NCI-H226 (cell line): ENCODE measurements at places on chromosomes 6 and 20.
A peak's percentile ranks its signal among the peaks of the same experiment; 100 is the strongest.

DNA sequence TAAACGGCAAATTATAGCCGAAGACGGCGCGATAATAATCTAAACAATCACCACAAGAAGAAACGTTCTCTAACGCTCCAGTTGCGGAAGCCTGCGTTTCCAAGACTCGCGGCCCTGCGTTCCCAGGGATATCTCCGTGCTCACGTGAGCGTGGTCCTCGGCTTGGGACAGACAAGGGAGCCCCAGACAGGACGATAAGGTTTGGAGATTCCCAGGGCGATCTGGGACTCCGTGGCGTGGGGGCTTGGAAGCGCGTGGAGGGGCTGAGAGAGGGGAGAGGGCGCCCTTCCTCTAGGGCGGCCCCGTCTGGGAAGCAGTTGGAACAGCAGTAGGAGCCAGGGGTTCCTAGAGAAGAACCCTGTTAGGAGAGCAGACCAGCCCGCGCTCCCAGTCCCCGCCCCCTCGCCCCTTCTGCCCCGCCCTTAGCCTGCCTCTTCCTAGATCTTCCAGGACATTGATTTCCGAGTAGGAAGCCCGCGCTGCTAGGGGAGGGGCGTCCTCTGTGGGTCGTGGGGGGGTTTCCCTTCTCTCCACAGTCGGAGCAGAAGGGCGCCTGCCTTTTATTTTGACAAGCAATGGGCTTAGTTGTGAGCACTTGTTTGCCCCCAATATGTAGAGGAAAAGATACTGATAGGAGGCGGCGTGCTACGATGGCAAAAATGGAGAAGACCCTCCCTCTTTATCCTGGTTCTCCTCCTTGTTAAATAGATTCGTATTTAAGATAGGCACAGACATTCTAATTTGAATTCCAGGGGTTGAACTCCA lies 10.6 kb downstream of the NRN1 start:
- peak; percentile 28 for DNase-seq

- no peak for DNase-seq
Observed at GRCh38 chr6:155483858-155484257, 28.2 kb upstream of the NOX3 start.

DNA sequence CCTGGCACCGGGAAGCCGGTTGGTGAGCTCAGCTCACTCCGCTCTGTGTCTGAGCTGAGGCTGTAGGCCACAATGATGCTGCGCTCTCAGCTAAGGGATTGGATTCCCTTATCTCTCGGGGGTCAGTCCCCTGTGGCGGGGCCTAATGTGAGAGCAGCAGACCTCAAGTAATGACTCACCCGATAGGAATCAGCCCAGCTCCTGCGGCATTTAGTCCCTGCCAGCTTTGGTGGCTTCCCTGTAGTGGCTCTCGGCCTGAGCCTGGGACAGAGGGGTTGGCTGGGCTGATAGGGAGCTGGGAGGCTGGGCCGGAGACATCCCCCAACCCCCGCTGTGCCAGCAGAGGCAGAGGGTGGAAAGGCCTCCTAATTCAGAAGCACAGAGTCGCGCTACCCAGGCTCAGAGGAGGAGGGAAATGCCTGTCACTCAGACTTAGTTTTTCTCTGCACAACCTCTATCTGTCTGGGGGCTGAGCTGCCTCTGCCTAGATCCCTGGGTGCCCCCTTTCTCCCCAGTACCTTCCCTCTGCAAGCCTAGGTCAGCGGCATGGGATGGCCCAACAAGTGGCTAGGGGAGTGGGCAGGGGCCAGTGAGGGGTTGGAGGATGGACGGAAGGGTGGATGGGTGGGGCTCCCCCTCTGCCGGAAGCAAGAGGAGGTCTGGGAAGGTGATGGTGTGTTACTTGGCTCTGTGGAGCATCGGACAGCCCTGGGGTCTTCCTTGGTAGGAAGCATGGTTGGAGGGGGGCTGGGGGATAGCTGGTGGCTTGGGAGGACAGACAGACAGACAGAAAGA lies 92.2 kb downstream of the CDH22 start:
- DNase-seq: no peak

DNA sequence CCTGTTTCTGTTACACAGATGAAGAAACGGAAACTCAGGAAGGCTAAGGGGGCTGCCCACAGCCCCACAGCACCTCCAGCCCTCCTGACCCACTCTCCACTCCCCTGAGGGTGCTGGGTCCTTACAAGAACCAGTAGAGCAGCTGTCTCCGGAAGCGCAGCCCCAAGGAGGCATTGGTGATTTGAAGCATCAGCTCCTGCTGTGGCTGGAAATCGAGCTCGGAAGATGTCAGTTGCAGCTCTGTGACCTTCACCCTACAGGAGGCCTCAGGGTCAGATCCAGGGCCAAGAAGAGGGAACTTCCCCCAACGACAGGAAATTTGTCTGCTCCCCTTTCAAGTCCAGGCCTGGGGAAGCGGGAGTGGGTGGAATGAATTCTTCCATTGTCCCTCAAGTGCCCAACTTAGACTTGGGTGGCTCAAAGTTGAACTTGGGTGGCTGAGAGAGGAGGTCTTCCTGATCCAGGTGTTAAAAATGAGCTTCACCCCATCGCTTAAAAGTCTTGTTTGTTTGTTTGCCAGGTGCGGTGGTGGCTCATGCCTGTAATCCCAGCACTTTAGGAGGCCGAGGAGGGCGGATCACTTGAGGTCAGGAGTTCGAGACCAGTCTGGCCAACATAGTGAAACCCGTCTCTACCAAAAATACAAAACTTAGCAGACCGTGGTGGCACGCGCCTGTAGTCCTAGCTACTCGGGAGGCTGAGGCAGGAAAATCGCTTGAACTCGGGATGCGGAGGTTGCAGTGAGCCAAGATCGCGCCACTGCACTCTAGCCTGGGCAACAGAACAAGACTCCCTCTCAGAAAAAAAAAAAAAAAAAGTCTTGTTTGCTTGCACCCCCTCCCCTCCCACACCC lies 1.9 kb downstream of the PLTP start:
- DNase-seq: no peak

DNA sequence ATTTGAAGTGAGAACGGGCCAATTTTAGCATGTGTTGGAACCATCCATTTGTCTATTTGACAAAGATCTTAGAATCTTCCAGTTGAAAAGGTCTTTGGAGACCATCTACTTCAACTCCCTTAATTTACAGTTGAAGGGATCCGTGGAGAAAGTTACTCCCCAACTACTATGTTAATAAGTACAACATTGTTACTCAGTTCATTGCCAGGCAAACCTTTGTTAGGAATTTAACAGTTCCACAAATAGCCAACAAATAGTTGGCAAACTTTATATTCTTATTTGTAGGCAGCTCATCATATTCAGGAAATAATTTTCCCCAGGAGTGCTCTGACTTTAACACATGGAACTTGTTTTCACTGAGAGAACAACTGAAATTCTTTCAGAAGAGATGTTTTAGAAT lies 81.0 kb upstream of the FLRT3 start:
- no peak for DNase-seq

DNA sequence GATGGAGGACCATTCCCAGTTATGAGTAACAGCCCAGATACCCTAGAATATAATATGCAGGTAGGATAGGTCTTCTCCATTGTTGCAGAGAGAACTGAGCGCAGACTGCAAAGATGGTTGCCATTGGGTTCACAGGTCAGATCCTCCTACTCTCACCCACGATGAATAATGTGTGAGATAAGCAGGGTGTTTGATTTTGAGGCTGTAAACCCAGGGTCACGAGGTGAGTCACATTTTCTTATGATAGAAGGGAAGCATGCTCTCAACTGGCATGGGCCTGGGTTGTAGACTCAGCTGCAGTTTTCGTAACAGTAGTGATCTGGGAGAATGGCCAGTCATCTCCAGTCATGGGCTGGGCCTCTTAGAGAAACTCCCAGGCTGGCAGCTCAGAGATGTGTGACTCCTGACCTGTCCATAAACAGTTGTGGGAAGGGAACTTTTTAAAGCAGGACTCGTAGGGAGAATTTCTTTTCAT lies 74.2 kb downstream of the CD164 start:
- DNase-seq: peak; percentile 96

- no peak for DNase-seq
Observed at GRCh38 chr6:650098-650497, 6.8 kb downstream of the HUS1B start.

GRCh38 chr6:53494076-53494475 lies 50.8 kb downstream of the GCLC start:
- no peak for DNase-seq

- DNase-seq: peak; percentile 56
Observed at GRCh38 chr6:12751694-12752325, 35.2 kb downstream of the PHACTR1 start.

DNA sequence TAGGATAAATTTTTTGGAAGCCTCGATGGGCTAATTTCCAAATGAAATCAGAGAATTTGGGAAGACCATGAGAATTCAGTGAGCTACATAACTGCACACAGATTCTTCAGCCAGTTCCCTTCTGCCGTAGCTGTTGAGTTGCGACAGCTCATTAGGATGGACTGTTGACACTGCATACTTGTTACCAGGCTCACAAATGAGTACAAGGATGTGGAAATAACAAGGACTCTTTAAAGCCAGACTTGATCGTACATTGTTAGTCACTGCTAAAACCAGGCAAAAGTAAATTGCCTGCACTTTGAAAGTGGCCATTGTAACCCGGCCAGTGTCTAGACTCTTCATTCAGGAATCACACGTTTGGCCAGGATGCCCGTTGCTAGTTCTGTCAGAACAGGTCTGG lies 37.0 kb downstream of the NDUFAF5 start:
- DNase-seq: no peak

DNA sequence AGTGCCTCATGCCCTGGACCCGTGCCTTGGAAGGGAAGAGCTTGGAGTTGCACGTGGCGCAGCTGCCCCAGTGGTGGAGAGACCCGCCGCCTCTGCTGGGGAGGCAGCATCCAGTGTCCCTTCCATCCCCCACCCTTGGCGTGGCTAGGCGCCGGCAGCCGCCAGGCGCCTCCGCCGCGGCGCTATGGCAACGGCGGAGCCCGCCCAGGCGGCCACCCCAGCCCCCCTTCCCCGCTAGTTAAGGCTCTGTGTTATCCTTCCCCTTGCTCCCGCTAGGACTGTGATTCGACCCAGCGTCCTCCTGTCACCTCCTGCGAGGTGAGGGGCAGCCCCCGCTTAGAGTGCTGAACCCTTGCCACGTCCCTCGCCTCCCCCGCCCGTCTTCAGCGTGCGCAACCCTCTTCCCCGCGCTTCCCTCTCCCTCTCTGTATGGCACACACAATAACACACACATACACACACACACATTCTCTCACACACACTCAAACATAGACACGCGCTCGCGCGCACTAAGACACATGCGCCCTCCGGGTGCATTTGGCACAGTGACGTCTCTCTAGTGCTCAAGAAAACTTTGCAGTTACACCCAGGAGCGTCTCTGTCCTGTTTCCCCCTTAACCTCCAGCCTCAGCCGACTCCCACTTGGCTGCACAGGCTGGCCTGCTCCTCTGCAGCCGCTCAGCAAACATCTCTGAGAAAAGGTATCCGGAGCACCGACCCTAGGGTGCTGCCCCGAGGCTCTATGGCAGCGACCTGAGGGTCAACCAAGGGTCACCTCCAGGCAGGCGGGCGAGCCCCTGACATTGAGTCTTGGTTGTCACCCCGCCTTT lies 8.5 kb downstream of the GRIK2 start:
- no peak for DNase-seq

GRCh38 chr6:93794166-93794565 lies 374.8 kb upstream of the EPHA7 start:
- no peak for DNase-seq

DNA sequence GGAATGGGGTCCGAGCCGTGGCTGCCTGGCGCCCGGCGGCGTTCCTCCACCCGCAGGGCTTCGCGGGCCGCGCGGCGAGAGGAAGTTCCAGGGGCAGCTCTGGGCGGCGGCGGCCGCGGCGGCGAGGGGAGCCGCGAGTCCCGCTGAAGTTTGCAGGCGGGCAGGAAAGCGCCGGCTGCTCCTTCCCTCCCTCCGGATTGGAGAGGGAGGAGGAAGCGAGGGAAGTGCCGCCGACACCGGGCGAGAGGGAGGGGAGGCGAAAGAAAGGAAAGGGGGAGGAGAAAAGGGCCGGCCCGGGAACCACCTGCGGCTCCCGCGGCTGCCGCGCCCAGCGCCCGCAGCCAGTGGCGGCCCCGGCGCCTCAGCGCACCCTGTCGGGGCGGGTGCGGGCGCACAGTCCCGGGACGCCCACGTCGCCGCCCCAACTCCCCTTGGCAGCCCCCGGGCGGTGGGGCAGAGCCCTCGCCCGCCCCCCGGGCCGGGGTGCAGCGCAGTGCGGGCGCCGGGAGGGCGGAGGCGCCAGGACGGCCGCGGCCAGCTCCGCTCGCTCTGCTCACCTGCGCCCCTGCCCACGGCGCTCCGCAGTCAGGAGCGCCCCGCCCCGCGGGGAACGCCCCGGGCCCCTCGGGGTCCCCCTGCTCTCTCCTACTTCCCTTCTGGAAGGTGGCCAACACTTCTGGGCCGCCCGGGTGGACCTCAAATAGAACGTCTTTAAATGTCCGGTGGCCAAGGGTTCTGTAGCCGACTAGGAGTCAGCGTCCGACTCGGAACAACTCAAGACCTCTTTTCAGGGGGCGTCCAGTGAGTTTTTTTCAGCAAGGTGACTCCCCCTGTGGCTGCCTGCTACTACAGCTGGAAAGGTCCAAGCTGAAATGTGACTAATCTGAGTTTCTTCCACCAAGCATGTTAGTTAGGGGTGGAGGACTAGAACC lies 80.3 kb upstream of the CCDC28A start:
- DNase-seq: peak; percentile 77

DNA sequence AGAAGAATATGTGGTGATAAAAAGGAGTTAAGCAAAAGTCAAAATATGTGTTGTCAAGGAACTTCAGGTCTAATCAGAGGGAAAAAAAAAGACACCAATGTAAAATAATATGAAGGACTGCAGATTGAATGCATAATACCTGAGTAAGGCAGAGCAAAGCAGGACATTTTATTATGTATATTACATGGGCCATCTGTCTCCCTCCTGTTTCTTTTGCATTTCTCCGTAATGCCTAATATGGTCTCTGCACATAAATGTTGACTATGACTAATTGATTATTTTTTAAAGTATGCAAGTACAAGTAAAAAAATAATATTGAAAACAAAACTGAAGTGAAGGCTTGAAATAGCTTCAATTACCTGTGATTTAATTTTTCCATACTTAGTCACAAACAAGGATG lies 384.7 kb upstream of the MAN1A1 start:
- no peak for DNase-seq

GRCh38 chr6:21219241-21219640 lies 374.3 kb upstream of the SOX4 start:
- peak; percentile 28 for DNase-seq
